ENCODE measurements at places on chromosomes 3 and 15.

DNA sequence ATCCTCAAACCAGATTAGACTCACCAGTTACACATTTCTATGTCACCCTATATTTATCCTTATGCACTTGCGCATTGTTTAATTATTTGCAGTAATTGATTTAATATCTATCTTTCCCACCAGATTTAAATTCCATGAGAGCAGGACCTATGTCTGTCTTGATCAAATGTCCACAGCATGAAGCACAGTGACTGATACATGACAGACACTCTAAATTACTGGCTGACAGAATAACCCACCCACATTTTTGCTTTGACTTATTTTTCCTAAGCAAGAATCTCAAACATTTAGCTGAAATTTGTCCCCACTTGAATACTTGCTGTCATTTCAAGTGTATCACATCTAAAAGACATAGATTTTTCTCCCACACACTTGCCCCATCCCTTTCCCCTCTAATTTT lies 7.5 kb downstream of the CD200R1 start:
- no peak for DNase-seq

- no peak for DNase-seq
Observed at GRCh38 chr3:127067116-127067910, 84.4 kb downstream of the PLXNA1 start.

GRCh38 chr15:57305009-57305408 lies 71.3 kb upstream of the CGNL1 start:
- no peak for DNase-seq

- no peak for DNase-seq
Observed at GRCh38 chr3:16670191-16670590, 65.0 kb upstream of the DAZL start.

- DNase-seq, result no peak
Observed at GRCh38 chr3:30641416-30642251, 35.2 kb downstream of the TGFBR2 start.

DNA sequence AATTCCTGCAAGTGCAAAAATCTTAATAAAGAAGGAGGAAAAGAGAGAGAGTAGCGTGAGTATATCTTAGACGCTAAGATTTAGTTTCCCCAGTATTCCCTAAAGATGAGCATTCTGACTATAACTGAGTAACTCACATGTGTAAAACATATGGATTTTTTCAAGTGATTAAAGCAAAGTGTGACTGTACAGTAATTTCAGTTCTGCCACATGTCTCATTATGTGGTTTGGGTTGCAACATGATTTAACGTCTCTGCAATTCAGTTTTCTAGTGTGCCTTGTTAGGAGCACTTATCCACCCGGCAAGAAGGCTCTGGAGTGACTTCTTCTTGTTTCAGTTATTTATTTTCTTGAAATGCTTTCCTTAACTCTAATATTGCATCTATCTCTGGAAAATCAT lies 514.1 kb downstream of the ROBO1 start:
- DNase-seq, result no peak

GRCh38 chr3:82053236-82053635 lies 291.8 kb upstream of the GBE1 start:
- DNase-seq, result no peak

GRCh38 chr3:53837331-53837730 lies 8.9 kb downstream of the CHDH start:
- DNase-seq, result no peak

DNA sequence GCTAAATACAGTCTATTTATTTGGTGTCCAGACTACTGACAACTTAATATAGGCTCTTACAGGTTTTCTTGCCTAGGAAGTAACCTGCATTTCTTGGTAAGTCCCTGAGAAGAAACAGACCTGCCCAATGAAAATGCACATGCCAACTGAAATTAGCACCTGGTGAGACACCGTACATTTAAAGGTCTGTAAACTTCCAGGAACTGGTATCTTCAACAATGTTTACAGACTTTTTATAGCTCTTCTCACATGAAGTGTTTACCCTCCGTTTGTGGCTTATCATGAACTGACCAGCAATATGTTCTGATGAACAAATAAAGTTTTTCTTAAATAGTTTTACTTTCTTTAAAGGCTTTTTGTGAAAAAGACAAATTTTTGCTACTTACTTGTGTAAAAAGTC lies 93.3 kb downstream of the PCCB start:
- DNase-seq, result no peak

DNA sequence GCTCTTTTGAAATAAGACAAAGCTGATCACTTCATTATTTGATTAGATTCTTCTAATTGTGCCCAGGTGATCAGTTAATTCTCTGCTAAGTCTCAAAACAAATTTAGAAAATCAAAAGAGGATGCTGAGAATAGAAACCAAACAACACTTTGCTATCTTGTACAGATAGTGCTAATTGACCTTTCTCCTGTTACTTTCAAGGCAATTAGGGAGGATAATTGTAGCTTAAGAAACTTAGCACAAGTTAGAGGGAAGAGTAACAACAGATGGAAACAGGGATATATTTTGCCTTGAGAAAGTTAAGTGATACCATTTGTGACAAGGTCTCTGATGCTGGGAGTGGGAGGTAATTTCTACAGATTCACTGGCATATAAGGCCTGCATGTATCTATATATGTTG lies 344.8 kb upstream of the GRM7 start:
- DNase-seq, result no peak

GRCh38 chr3:55059027-55059629 lies 131.3 kb upstream of the LRTM1 start:
- DNase-seq, result no peak

DNA sequence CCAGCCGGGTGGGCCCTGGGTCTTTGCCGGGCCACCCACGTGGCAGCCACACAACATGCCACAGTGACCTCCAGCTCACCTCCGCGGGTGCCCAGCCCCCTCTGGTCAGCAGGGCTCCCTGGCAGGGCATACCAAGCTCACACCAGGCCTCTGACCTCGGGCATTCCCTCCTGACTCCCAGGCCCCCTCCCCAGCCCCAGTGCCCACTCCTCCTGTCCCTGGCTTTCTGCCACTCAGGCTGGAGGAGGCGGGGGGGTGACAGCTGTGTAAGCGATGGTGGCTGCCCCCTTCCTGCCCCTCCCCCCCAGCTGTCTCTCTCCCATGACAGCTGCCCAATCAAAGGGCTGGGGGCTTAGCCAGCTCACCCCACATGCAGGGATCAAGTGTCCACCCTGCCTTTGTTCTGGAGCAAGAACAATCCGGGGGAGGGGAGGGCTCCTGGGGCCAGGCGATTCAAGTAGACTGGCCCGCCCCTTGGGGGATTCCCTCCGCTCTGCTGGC lies 3.3 kb downstream of the PCBP4 start:
- DNase-seq, result no peak

GRCh38 chr15:98308117-98308516 lies 340.2 kb upstream of the IGF1R start:
- no peak for DNase-seq

DNA sequence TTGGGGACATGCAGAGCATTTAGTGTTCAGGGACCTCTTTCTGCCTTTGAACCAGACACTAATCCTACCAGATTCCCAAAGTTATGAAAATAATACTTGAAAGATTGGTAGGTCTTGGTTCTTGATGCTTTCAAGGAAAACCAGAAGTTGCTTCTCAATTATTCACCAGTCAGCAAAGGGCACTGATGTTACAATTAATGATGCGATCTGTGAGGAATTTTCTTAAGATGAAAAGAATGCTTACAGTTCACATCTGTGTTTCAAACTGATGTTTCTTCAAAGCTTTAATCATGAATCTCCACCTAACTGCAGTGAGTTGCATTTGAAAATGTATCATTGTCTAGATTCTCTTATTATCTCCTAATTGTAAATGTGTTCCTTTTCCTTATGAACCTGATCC lies 161.0 kb downstream of the NAALADL2 start:
- DNase-seq, result no peak

DNA sequence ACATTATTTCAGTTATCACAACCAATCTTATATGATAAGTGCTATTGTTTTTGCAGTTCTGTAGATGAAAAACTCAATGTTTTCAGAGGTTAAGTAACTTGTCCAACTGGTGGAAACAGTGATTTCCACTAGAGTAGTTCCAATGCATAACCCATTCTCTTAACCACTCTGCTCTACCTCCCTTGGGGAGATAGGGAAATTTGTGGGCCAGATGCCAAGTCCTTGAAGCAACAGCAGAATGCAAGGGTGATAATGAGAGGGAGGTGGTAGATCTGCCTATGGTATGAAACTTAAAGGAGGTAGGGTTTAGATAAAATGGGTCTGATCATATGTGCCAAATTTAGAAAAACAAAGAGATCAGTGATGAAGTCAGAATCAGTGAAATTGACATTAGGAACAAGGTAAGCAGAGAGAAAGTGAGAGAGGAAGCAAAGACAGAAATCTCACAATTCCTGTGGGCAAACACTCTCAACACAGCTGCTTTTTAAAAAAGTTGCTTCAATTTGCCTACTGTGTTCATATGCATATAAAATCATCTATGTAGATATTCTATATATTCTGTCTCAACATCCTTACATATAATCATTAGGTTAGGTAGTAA lies 50.5 kb upstream of the UBP1 start:
- no peak for DNase-seq

- DNase-seq, result no peak
Observed at GRCh38 chr3:42115946-42116345, 24.8 kb downstream of the TRAK1 start.

GRCh38 chr3:66303491-66303901 lies 82.7 kb downstream of the SLC25A26 start:
- no peak for DNase-seq

GRCh38 chr3:65376426-65376825 lies 662.3 kb downstream of the MAGI1 start:
- no peak for DNase-seq

- no peak for DNase-seq
Observed at GRCh38 chr3:71372911-71373637, 210.5 kb downstream of the FOXP1 start.

DNA sequence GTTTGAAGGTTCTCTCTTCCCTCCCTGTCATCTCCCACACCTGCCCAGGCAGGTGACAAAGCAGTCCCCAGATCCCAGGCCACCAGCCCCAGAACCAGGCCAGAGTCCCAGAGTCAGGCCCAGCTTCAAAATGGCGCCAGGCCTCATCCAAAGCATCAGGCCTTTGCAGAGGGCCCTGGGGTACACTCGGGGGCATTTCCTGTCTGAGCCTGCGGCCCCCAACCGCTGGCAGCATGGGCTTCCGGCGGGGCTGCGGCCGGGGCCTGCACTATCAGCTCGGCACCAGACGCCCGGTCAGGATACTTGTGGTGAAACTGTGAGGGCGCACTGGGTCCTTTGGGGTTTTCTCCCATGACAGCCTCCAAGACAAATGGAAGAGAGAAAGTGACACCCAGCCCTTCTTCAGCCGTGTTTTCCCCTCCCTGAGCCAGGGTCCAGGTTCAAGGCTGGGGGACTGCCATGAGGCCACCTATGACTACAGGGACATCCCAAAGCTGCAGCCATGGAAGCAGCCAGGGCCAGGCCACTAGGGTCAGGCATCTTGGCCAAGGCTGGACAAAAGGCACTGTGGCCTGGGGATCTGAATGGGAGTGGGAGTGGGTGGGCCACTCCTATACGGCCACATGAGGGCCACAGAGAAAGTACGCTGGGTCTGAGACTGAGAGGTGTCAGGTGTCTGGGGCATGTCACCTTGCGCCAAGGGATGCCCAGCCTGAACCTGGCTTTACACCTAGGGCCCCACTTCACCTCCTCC lies 33.9 kb downstream of the RPN1 start:
- no peak for DNase-seq

GRCh38 chr15:73900095-73900712 lies 26.1 kb upstream of the LOXL1 start:
- no peak for DNase-seq

- no peak for DNase-seq
Observed at GRCh38 chr3:190119461-190120268, 1.0 kb downstream of the P3H2 start.

- no peak for DNase-seq
Observed at GRCh38 chr3:147987549-147987948, 578.4 kb downstream of the ZIC1 start.

DNA sequence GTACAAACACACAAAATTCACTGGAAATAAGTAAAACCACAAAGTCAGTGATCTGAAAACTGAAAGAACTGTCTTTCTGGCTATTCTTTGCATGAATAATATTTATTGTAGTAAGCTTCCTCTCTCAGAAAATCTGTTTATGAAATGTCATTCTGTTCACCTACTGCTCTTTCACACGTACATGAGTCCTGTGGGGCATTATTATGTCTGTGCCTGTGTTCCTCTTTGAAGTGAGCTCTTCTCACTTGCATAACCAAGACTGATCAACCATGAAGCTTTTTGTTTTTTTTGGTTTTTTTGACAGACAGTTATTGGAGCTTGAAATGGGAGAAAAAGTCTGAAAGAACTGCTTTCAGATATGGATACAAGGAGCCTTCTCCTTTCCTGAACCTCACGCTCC lies 195.8 kb downstream of the PLCH1 start:
- no peak for DNase-seq

GRCh38 chr3:156461889-156462288 lies 93.0 kb downstream of the SSR3 start:
- no peak for DNase-seq

- DNase-seq, result no peak
Observed at GRCh38 chr3:81476692-81477091, 284.8 kb downstream of the GBE1 start.

DNA sequence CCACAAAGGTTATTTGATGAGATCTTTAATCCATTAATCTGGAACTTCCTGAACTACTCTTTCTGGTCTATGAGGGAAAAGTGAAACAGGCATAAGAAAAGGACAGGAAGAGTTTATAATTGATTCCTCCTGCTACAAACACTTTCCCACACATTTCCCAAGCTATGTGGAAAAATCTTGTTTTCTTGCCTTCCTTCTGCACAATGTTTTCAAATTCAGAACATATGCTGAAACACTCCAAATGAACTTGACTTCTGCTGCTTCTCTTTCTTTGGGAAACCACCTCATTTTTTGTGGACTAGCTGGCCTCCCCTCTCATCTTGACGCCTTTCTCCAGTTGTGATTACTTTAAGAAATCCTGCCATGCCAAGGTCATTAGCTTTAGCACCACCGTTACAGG lies 100.7 kb upstream of the PTPRG start:
- DNase-seq, result no peak

DNA sequence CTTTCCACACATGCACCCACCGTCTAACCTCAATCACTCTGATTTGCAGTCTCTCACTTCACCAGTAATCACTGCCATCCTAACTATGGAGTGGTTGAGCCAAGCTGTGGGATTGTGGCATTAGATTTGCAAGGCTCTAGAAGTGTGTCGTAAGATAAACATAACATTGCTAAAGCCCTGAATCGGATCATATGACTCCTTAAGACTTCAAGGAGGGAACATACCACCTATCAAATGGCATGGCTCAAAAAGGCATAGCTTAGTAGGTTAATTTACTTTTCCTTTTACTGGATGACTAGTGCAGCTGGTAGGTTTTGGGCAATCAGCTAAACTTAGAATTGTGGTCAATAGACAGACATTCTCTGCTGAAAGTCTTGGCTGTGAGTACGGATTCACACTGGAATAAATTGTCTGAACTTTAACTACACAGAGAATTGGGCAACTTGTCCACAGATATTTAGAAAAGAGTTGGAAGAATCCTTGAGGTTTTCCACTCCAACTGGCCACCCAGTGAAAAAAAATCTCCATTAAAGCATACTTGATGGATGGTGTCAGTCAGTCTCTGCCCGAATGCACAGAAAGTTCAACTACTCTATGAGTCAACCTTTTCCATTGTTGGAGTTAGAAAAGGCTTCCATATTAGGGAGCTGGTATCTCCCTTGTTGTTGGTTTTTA lies 476.7 kb upstream of the CBLB start:
- DNase-seq, result no peak
